Cerebellum (tissue), 4 donors: ENCODE measurements at places on chromosomes 4 and X.

GRCh38 chr4:56082829-56083228 is 134.1 kb downstream of the CEP135 start:
- DNase-seq, result no peak

GRCh38 chrX:154058214-154058997 is 38.7 kb upstream of the IRAK1 start:
- no peak for DNase-seq

- no peak for DNase-seq
Observed at GRCh38 chrX:154300816-154301215, 5.2 kb downstream of the TKTL1 start.

GRCh38 chrX:54049801-54050200 is 5.5 kb upstream of the PHF8 start:
- no peak for DNase-seq

DNA sequence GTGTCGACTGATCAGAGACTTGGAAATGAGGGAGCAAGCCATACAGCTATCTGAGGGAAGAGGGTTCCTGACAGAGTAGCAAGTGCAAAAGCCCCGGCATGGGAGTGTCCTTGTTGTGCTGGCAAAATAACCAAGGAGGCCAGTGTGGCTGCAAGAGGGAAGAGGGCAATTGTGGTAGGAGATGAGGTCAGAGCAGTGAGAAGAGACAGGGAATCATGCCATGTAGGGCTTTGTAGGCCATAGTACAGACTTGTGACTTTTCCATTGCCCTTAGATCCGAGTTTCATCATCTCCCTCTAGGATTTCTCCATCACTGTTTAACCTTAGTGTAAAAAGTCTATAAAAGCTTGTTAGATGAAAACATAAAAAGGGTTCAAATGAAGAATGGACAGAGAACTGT is 76.2 kb downstream of the DOCK11 start:
- DNase-seq, result no peak

- no peak for DNase-seq
Observed at GRCh38 chr4:124060261-124060918, 652.1 kb downstream of the ANKRD50 start.
